ENCODE measurements at places on chromosomes 5 and 9.

DNA sequence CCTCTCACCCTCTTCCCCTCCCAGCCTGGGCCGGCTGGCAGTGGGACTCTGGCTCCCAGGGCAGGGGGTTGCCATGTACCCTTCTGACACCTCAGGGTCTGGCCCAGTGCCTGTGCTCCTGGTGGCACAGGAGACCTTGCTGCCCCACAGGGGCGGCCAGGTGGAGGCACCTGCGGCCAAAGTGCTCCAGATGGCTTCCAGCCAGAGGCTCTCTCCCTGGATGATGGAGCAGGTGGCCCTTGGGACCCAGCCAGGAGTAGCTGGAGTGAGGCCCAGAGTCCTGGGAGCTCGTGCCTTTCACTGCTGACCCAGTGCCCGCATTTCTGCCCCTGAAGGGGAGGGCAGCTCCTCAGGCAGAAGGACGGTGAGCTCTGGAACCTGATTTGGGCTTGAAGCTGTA lies 87.3 kb downstream of the NTNG2 start:
- no peak for DNase-seq

DNA sequence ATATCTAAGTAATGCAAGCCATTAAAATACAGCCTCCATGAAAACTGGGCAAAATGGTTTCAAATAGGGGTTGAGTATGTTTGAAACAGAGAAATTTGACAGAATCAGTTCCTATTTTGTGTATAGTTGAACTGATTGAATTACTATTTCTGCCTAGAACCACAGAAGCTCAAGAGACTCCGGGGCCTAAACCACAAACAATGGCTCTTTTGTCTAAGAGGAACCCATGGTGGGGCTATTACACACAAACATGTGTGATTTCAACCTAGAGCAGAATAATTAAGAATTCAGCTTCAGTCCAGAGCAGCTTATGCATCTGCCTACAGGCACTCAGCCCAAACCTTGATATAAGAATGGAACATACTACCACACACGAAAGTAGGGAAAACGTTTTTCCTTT lies 171.2 kb upstream of the MPDZ start:
- no peak for DNase-seq

GRCh38 chr9:26264709-26265601 lies 586.7 kb upstream of the TUSC1 start:
- no peak for DNase-seq

GRCh38 chr9:71663931-71664459 lies 104.3 kb downstream of the CEMIP2 start:
- no peak for DNase-seq

DNA sequence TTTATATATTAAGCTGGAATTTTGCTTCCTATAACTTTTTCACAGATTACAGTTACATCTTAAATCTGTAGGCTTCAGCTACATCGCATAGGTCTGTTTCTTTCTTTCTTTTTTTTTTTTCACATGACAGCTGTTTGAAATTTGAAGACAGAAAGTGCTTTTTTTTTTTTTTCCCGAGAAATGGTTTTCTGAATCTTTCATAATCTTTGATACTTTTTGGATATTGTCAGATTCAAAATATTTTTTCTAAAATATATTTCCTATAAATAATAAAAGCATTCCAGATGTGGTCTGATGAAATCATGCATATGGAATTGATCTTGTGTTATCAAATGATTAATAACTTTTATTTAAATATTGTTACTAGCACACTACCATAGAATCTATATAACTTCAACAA lies 212.2 kb downstream of the TAF11L14 start:
- no peak for DNase-seq

DNA sequence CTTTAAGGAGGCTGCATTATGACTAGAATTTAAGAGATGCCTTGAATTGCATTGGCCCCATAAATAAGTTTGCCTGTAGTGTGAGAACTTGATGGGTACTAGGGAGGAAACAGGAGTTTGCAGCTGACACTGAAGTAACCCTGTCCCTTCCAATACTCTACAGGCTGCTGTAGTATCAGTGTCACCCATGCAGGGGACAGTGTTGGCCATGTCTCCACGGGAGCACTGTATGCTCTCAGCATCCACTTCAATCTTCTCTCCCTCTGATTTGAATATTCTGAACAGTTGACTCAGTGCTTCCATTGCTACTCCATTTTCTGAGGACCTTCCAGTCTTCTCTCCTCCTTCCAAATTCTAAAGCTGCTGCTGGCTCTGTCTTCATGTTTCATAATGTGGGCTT lies 11.4 kb upstream of the IFNA14 start:
- no peak for DNase-seq

- no peak for DNase-seq
These were observed 27.3 kb upstream of the TRIM14 start for GRCh38 chr9:98146101-98146991.

GRCh38 chr5:165569551-165569950 lies 2064.1 kb downstream of the MAT2B start:
- no peak for DNase-seq

DNA sequence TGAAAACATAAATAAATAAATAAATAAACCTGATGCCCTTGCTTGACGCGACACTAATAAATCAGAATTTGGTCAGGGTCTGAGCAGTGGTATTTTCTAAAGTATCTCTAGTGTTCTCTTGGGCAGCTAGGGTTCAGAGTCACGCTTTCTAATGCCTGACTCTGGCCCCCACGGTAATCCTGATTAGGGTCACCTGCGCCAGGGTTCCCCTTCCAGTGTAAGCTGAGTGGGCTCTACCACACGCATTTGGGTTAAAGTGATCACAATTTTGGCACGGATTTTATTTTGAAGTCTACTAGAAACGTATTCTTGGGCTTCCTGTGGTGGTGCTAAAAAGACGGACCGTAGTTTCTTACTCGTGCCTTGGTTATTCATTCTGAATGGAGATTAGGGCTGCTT lies 651 bp downstream of the TTC1 start:
- no peak for DNase-seq

DNA sequence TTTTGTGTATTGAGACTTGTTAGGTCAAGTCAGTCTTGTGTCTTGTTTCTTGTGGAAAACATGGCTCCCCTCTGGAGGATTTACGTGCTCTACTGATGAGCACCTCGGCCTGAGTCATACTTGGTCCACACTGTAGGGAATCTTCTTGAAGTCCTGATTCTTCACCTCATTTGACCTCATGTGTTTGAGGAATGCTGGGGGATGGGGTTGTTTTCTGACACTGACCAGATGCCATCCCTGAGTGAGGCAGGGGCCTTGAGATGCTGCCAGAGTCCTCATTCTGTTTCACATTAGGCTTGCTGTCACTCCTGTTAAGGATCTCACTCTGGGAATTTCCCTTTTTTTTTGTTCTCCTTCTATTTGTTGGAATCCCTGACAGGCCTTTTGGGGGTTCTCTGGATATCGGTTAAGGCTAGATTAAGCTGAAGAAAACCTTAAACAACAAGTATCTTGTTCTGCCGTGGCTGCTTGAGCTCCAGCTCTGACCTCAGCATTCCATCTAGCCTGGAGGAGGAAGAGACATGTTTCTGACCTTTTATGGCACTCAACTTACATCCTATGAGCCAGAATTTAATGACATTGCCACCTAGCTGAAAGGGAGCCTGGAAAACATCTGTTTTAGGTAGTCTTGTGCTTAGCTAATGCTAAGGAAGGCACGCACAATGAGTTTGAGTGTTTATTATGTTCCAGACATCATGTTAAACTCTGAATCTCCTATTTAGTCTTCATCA lies 20.6 kb downstream of the TCOF1 start:
- no peak for DNase-seq

GRCh38 chr5:74199436-74200210 lies 440.9 kb downstream of the ENC1 start:
- no peak for DNase-seq

DNA sequence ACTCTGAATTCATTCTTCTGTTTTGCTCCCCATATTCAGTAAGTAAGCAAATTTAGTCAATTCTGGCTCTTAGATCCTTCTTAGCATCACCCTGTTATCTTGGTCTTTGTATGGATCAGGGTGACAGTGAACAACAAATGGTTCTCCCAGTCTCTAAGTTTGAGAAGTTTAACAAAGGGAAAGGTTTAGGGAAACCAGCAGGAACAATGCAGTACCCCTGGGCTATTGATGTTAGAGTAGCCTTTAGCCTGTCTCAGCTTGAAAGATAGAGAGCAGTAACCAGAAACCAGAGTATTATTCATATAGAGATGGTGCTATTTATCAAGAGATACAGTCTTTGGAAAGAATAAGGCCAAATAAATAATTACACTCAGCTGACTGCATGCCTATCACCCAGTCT lies 241.8 kb downstream of the CDH12 start:
- no peak for DNase-seq

- no peak for DNase-seq
These were observed 283.1 kb upstream of the ADAMTSL1 start for GRCh38 chr9:18190671-18191374.

GRCh38 chr5:45417285-45417998 lies 278.7 kb downstream of the HCN1 start:
- no peak for DNase-seq

DNA sequence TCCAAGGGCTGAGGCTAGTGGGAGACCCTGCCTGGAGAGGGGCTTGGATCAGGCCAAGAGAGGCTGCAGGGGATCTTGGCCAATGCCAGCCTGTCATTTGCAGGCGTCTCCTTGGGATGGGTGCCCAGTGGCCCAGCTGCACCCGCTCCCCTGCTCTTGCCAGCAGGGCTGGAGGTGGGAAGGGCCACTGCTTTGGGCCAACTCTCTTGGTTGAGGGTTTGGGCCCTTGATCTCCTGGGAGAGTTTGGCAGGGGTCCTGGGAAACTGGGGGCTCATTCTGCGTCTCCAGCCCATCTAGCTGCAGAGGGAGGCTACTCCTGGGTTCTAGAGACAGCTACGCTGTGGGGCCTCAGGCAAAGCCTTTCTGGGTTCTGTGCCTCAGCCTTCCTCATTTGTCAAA lies 10.5 kb downstream of the PSD2 start:
- DNase-seq, result no peak

GRCh38 chr5:141510850-141511601 lies 22.1 kb downstream of the PCDHGC5 start:
- no peak for DNase-seq

DNA sequence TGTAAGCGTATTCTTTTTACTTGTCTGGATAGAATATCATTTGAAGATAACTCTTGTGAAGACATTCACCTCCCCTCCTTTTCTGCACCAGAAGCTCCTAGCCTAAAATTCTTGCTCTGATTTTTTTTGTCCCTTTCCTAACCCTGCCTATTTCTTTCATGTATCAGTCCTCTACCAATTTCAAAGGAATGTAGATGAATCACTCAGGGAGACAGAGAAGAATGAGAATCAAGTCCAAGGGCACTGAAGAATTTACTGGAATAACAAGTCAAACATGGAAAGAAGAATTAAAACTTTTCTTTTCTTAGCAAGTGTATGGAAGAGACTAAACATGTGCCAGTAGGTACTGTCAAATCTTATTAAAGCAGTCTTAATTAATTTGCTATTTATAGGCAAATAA lies 618.7 kb downstream of the DNAH5 start:
- no peak for DNase-seq

DNA sequence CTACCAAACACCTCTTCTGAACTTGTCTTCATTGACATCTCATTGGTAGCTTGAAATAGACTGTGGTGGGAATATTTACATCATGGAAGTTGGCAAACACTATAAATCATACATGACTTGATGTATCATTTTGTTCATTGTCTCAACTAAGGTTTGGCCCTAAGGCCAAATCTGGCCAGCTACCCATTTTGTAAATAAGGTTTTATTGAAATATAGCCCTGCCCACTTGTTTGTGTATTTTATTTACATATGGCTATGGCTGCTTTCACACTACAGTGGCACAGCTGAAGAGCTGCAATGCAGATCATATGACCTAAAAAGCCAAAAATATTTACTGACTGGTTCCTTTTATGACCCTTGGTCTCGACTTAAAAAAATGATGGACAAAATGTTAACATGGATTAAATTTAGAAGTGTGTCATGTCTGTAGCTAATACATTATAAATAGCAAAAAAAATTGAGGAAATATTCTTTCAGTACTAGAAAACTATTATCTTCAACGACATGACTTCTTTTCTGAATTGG lies 22.1 kb downstream of the FAM240B start:
- DNase-seq, result no peak

GRCh38 chr5:13976867-13977830 lies 32.7 kb upstream of the DNAH5 start:
- peak; percentile 12 for DNase-seq

GRCh38 chr9:7935681-7936080 lies 136.1 kb upstream of the DMAC1 start:
- DNase-seq, result no peak

GRCh38 chr5:53170746-53171349 lies 61.3 kb upstream of the MOCS2 start:
- DNase-seq, result no peak

DNA sequence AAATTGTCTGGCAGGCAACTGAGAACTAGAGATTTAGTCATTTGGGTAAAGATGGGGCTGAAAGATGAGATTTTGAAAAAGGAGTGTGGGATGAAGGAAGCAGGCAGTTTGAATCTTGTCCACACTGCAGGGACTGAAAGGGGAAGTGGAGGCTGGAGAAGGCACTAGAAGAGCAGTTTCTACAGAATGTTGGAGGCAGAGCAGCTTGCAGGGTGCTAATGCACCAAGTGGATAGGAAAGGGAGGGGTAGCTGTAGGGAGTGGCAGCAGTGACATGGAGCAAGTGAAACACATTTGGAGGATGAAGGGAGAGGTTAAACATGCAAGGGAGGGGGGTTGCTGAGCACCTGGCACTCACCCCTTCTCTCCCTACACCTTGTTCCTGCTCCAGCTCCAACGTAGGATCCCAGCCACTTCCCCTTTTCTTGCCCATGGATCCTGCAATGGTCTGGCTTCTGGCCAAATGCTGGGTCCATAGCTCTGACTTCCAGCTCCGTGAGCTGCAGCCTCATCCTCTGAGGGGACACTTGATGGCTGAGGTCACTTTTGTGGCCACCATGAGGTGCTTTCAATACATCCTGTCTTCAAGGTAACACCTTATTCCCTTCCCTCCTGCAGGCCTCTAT lies 30.0 kb upstream of the FGD3 start:
- DNase-seq, result no peak

GRCh38 chr5:103262422-103262871 lies 3.9 kb downstream of the MACIR start:
- no peak for DNase-seq

GRCh38 chr5:99605904-99606303 lies 677.1 kb upstream of the CHD1 start:
- no peak for DNase-seq

GRCh38 chr5:139667730-139668063 lies 19.5 kb downstream of the CXXC5 start:
- no peak for DNase-seq

GRCh38 chr5:127754259-127754658 lies 51.1 kb downstream of the CCDC192 start:
- no peak for DNase-seq

DNA sequence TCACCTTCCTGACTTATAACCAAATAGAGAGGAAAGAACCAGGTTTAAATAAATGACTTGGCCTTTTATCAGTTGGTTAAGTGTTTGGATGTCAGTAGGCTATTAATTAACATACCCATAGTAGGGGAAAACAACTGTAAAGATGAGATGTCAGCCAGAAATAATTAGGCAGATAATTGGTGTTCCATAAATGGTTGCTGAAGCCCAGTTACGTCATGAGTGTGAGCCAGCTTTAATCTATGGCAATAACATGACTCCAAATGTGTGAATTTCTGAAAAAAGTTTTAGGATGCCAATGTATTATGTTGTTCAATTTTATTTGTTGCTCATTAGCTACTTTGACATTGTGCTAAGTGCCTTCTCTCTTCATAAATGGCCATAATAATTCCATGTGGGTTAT lies 180.5 kb downstream of the FBXL7 start:
- DNase-seq, result no peak

Measured in left renal pelvis (tissue), 4 donors.